ENCODE measurements at places on chromosomes 2 and 18. TPM values are rescaled to one million over a fixed set of nuclear protein-coding genes. Genes with fewer than 3 reads are reported as not detected.

GRCh38 chr2:144414324-144414845 is 105.5 kb downstream of the ZEB2 start:
- peak; percentile 52 for DNase-seq

DNA sequence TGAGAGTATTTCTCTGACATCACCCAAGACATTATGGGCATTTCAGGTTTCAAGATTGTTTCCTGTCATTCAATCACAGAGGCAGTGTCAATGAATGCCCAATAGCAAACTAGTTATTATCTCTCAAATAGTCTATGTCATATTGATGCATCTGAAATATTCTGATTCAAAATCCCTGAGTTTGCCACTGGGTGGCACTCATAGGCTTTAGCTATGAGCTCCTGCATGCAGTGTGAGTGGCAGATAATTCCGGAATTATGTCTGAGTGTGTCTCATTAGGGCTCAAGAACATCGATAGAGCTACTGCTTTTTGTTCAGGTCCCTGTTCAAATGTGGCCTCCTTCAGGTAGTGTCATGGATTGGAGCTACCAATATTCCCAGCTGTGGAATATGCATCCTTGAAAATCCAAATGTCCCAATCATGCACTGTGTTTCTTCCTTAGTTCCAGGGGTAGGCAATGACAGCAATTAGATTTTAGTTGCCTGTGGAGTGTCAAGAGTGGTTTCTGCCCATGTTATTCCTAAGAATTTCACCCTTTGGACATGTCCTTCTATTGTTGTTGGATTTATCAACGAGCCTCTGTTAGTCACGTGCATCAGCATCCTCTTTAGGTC is 7.8 kb upstream of the OR6B3 start:
- peak; percentile 43 for DNase-seq

DNA sequence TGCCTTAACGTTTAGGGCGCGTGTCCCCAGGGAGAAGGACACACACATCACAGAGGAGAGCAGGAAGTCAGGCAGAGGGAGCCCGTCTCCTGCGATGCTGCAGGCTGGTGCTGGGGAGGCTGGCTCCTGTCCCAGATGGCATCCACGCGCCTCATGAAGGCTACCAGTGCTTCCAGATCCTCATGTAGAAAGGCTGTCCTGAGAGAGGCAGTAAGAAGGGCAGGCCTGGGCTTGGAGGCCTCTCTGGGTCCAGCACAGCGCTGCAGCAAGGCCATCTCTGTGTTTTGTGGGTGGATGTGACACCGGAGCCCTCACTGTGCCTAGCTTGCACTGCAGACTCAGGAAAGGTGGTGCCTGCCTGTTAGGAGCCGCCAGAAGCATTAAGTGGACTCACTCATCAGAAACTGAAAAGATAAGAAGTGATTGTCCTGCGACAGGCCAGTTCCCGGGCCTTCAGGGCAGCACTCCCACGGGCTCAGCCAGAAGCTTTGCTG is 62.7 kb downstream of the FAM168B start:
- no peak for DNase-seq

- DNase-seq: no peak
These were observed 89.0 kb downstream of the ZNF521 start for GRCh38 chr18:25262920-25263319.

MDH1B gene
- total RNA-seq: 6.3 TPM

- no peak for DNase-seq
These were observed 1093.6 kb downstream of the SUCLG1 start for GRCh38 chr2:83365476-83365875.

- peak; percentile 32 for DNase-seq
These were observed 806 bp downstream of the ZNF407 start for GRCh38 chr18:74598350-74599001.

GRCh38 chr2:101415220-101415619 is 27.9 kb upstream of the CREG2 start:
- DNase-seq: no peak

Measured in umbilical cord (tissue), 2 donors.